ENCODE measurements at places on chromosomes 11 and 22.

DNA sequence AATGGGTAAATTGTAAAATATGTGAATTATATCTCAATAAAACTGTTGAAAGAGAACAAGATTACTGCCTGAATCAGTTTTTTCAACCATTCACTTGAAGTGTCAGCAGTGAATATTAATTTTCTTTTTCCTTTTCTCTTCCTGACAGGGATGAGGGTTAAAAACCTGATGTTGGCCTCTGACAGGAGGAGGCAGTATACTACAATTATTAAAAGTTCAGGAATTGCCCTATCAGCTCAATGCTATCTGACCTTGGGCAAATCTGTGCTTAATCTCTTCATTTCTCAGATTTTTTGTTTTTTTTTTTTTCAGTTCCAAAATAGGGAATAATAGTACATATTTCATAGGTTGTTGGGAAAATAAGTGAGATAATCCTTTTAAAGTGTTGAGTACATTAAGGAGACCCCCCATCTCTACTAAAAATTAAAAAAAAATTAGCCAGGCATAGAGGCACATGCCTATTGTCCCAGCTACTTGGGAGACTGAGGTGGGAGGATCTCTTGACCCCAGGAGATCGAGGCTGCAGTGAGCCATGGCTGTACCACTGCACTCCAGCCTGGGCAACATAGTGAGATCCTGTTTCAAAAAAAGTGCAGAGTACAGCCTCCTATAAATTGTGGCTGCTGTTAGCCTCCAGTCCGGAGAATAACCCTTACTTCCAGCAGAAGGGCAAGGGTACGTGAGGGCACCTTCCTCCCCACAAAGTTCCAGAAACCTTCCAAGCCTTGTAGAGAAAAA is 48.8 kb downstream of the TRIM44 start:
- no peak for DNase-seq

GRCh38 chr11:77147668-77148321 is 19.7 kb downstream of the MYO7A start:
- DNase-seq: no peak

DNA sequence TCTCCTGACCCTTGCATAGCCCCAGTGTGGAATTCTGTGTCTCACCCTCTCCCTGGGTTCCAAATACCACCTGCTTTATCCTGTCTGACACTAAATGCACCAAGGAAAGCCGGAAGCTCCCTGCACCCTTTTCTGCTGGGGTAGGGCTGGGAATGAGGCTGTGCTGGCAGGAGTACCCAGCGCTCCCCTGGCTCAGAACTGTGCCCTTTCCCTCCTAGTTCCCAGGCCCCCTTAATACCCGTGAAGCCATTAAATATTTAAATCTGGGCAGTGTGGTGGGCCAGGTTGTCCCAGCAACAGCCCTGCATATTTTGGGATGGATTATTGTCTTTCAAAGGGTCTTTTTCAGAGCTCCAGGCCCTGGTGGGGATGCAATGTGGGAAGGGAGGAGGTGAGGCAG is 63.0 kb downstream of the TP53I11 start:
- no peak for DNase-seq

DNA sequence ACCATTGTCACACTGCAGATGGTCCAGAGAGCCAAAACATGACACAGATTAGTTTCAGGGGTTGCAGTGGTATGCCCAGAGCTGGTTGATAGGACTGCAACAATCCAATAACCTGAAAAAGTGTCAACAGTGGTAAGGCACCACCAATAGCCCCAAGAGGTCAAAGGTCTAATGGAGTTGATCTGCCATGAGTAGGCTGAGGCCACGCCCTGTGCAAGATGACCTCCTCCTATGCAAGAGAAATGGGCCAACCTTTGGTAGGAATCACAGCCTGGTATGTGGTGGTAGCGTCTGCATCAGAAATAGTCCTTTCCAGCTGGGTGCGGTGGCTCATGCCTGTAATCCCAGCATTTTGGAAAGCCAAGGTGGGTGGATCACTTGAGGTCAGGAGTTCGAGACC is 19.6 kb downstream of the GUCD1 start:
- no peak for DNase-seq

Measured in natural killer cell treated with Interleukin-12 subunit alpha and Interleukin-12 subunit beta and Interleukin-15 and Interleukin-18, amount 100 ng/mL, for 72 hours (primary cell).